Foreskin melanocyte (primary cell): ENCODE measurements at places on chromosomes 7 and 10.

DNA sequence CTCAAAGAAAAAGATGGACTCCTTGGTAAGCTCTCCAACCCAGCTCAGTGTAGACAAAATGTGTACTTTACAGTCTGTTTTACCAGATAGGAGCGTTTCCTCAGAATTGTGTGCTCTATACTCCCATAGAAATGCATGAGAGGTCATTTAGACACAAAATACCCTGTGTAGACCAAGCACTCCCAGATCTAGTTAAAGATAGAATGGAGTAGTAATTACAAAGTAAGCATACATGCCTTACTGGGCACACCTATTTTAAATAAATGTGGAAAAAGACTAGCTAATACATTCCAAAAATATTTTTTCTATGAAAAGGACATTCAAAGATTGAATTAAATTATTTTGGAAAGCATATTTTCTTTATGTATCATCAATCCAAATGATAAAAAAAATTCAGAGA is 271.9 kb upstream of the DGKB start:
- no peak for DNase-seq

DNA sequence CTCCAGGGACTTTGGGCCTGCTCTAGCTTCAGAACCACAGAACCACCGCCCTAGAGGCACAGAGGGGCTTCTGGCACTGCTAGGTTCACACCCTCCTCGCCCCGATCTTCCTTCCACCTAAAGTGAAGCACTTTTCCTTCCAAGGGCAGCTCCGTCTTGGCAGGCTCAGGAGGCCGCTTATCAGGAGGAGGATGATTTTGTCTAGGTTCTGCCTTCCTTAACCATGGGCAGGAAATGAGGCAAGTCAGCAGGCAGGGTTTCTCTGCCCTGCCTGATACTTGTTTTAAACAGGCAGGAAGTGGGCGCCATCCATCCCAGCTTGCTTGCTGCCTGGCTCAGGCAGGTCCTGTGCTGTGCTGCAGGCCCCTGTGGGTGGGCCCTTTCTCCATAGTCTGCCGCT is 8.3 kb upstream of the ATP6V0E2 start:
- DNase-seq: no peak

DNA sequence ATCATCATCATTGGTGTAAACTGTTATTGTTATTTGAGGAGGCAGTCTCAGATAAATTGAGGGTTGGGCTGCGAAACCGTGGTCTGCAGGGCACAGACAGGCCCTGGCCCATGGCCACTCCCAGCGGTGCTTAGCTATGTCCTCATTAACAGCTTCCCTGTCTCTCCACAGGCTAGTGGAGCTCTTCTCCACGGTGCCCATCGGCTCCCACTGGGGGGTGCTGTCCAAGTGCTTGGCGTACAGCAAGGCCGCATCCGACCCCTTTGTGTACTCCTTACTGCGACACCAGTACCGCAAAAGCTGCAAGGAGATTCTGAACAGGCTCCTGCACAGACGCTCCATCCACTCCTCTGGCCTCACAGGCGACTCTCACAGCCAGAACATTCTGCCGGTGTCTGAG is 21.6 kb downstream of the GPR26 start:
- DNase-seq: no peak

GRCh38 chr7:134919240-134919641 is 67.1 kb upstream of the AGBL3 start:
- peak; percentile 29 for DNase-seq

DNA sequence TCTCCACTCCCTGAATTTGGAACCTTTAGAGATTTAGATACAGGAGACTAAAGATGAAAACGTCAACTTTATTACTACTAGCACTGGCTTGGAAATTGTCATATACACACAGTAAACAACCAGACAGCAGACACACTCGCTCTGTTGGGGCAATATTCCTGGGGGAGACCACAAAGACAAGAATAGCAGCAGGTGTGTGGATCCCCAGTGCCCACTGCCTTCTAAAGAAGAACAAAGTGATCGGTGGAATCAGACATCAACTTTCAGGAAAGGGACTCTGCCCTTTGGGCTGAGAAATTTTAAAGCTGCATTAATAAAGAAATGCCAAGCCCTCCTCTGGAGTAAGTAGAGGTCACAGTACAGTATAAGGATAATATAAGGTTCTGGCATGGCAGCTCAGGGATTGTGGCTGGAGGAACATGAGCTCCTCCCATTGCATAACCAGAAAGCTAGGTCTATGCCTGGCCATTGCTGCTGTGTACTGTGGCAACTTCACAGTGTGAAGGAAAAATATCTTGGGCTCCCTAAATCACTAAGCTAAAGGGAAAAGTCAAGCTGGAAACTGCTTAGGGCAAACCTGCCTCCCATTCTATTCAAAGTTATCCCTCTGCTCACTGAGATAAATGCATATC is 57.1 kb upstream of the ANKRD1 start:
- no peak for DNase-seq

DNA sequence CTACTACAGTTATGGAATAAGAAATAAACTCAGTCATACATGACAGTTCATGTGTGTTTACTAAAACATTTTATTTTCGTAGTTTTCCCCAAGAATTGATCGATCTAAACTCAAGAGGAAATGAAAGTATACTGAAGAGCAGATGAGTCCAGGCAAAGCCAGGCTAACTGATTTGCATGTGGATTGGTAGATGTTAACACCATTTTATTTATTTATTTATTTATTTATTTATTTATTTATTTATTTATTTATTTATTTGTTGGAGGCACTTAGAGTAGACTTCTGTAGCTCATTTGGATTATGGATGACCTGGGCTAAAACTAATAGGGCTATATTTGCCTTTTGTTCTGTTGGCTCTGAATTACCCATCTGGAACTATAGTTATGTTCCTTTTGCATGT is 68.5 kb upstream of the DKK1 start:
- DNase-seq: no peak

GRCh38 chr10:49113741-49114141 is 1.6 kb downstream of the VSTM4 start:
- DNase-seq: no peak

DNA sequence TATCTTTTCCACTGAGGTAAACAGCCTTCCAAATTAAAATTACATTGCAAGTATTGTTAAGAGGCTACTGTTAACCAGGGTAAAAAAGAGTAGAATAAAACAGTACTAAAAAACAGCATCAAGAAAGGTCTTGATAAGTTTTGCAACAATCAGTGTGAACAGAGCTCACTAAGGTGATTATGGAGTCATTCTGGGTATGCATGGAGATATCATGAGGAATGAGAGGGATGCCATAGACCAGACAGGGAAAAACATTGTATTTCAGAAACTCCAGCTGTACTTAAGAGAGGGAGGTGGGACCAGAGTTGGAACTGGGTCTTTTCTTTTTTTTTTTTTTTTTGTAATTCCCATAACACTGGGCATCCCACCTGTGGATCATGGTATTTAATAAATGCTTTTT is 549.6 kb downstream of the INHBA start:
- DNase-seq: no peak

GRCh38 chr7:47333959-47334358 is 248.0 kb downstream of the TNS3 start:
- DNase-seq: no peak

DNA sequence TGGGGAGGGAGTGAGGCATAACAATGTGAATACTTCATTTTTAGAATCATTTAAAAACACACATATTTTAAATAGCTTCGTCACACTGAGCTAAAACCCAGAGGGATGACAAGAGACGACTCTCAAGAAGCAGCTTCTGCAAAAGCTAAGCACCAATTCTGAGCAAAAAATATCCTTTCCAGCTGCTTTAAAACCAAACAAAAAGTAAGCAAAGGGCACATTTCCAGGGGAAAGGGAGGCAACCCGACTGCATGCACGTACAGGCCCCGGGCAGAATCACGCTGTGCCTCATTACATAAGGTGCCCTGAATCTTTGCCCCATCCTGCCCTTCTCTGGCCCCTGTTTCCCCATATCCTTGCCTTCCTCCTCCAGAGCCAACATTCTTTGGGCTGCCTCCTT is 78.4 kb downstream of the DGKI start:
- DNase-seq: no peak

DNA sequence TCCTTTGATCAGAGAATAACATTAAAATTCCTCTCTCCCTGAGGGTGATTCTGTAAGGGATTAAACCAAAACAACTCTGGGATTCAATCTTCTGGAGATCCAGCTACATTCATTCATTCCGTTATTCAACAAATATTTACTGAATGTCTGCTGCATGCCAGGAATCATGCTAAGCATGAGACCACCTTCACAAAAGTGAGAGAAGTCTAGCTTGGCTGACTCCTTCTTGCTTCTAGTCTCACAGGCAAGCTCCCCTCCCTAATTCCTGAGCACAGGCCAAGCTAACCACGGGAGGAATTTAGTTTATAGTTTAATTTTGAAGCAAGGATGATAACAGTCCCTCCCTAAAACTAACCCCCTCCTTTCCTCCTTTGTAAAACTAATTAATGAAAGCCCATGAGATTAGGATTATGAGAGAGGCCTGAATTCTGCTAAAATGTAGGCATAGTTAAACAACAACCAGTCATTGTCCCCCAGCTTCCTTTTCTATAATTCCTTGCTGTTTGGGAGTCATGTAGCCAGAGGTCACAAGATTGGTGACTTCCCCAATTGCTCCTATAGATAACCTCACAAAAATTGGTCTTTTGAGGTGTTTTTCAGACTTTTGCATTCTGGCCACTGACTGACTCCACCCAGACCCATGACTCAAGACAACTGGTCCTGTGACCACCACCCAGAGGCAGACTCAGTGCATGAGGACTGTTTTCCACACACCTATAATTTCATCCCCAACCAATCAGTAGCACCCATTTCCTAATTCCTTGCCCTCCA is 113.5 kb downstream of the ITGB8 start:
- DNase-seq: no peak

DNA sequence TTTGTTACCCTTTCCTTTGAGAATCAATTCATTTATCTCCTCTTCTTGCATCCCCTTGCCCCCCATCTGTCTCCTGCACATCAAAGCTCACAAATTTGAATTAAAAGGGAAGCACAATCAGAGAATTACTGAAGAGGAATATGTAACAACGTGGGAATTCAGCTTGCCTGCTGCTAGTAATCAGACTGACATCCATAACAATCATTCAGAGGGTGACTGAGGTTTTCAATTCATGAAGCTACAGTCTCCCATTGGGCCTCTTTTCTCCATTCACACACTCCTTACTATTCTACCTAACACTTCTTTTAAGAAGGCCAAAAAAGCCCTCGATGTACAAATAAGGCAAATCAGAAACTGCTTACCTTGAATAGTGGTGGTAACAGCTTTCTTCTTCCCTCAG is 24.3 kb upstream of the DNA2 start:
- no peak for DNase-seq

DNA sequence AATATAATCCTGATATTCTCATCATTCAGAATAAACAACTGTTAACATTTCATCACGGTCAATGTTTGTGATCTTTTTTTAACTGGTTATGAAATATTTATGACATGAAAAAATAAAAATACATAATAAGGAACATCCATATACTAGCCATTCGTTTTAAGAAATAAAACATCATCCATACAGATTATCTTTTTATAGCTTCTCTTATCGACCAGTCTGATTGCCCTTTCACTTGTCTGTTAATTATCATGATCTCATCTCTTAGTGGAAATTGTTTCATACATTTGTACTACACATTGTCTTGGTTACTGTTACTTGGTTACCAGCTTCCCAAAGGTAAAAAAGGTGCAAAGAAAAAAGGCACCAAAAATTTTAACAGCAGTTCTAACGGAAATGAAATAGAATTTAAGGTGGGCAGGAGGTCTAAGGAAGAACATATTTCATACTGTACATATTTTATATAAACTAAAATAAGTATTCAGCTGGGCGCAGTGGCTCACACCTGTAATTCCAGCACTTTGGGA is 8.4 kb downstream of the ARHGAP21 start:
- DNase-seq: no peak

DNA sequence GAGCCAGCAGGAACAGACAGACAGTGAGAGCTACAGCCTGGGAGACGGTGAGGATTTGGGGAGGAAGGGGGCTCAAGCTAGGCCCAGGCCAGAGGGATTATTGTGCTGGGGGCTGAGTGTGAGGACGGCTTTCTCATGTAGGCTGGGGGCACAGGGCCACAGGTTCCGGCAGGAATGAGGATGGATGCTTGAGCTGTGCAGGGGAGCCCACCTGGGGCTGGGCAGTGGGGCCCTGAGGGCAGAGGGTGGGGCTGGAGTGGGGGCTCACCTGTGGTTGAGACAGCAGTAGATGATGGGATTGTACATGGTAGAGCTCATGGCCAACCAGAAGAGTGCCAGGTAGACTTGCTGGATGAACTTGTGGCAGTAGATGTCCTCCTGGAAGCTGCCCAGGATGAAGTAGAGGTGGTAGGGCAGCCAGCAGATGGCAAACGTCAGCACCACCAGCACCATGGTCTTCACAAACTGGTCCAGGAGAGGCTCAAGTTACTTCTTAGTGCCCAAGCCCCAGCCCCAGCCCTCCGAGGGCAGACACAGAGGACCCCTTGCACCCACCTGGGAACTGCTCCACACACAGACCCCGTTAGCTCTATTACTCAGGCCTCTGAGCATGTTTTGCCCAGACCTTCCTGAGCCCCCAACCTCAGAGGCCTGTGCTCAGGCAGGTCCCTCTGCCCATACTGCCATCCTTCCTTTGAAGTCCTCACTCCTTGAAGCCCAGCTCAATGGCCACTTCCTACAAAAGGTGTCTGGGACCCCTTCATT is 9.7 kb downstream of the TACR2 start:
- DNase-seq: no peak

- no peak for DNase-seq
Measured at GRCh38 chr10:77867124-77867719, 59.3 kb downstream of the DLG5 start.

DNA sequence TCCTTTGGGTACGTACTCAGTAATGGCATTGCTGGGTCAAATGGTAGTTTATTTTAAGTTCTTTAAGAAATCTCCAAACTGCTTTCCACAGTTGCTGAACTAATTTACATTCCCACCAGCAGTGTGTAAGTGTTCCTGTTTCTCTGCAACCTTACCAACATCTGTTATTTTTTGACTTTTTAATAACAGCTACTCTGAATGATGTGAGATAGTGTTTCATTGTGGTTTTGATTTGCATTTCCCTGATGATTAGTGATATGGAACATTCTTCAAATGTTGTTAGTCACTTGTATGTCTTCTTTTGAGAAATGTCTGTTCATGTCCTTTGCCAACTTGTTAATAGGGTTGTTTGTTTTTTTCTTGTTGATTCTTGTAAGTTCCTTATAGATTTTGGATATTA is 558.9 kb downstream of the SH2D4B start:
- DNase-seq: no peak

- no peak for DNase-seq
Measured at GRCh38 chr7:30585675-30586074, 9.0 kb upstream of the GARS1 start.

- no peak for DNase-seq
Measured at GRCh38 chr10:119521443-119522204, 20.9 kb downstream of the RGS10 start.

- DNase-seq: no peak
Measured at GRCh38 chr7:137946011-137946410, 55.9 kb downstream of the CREB3L2 start.

GRCh38 chr10:46293228-46293627 is 6.4 kb downstream of the ANTXRL start:
- no peak for DNase-seq

DNA sequence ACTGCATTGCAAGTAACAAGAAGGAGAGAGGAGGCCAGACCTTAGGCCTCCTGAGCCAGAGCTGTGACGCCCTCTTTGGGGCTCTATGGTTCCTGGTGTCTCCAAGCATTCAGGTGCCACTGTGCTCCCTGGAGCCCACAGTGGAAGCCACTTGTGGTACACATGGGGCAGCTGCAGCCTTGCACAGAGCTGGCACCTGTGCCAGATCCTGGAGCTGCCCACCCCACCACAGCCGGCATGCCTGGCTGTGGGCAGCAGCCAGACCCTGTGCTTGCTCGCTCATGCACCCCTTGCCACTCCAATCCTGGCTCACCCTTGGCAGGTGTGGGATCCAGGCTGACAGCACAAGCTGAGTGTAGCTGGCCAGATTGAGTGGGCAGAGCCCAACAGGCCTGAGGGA is 173.8 kb upstream of the SMIM30 start:
- DNase-seq: no peak
